ENCODE measurements at places on chromosomes 7 and 10.

- no peaks in the 10 kb centered on the region for H3K27me3 ChIP-seq
- no peak overlapping the region for H3K4me3 ChIP-seq
- H3K27ac ChIP-seq, result no peak overlapping the region
- H3K36me3 ChIP-seq, result no peaks in the 10 kb centered on the region
- DNase-seq, result no peak
- H3K4me1 ChIP-seq, result no peaks in the 10 kb centered on the region
Measured at GRCh38 chr7:70799841-70800405, 332.0 kb upstream of the GALNT17 start.

- no peaks in the 10 kb centered on the region for H3K27me3 ChIP-seq
- H3K27ac ChIP-seq, result peak overlapping the region; percentile 22
- peaks cover 9% of the 10 kb centered on the region for H3K4me1 ChIP-seq
- DNase-seq, result no peak
- no peak overlapping the region for H3K4me3 ChIP-seq
Measured at GRCh38 chr7:155213955-155214740, 83.5 kb upstream of the INSIG1 start.

DNA sequence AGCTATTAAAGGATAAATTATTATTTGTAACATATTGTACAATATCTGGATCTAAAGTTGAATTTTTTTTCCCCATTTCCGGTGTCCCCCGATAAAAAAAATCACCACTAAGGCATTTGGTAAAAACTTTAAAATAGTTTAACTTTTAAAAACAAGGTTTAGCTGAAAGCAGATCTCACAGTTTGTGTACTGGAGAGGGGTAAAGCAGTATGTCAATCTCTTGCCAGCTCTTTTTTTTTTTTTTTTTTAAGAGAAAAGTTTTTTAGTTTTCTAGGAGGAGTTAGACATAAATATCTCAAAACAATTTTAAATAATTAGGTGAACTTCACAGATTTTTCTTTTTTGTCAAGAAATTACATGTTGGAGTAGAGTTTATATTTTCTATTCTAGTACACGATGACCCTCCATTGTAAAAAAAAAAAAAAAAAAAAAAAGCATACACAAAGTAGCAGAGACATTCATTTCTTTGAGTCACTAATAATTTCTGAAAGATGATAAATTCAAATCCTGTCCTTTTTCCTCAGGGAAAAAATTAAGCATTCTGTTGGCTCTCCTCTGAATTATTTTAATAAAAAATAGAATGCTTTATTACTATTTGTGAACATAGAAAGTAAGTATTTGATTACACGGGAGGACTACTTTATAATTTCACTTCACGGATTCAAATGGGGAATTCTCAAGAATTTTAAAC, 1.9 kb upstream of the HBP1 start:
- no peak for DNase-seq
- peak overlapping the region; percentile 94 for H3K27ac ChIP-seq
- no peaks in the 10 kb centered on the region for H3K36me3 ChIP-seq
- no peaks in the 10 kb centered on the region for H3K27me3 ChIP-seq

GRCh38 chr10:92692697-92693533, 3.2 kb downstream of the HHEX start:
- H3K4me1 ChIP-seq, result peaks cover 15% of the 10 kb centered on the region
- no peaks in the 10 kb centered on the region for H3K36me3 ChIP-seq
- H3K27ac ChIP-seq, result peak overlapping the region; percentile 90
- no peaks in the 10 kb centered on the region for H3K27me3 ChIP-seq
- DNase-seq, result no peak
- H3K4me3 ChIP-seq, result peak overlapping the region; percentile 89

DNA sequence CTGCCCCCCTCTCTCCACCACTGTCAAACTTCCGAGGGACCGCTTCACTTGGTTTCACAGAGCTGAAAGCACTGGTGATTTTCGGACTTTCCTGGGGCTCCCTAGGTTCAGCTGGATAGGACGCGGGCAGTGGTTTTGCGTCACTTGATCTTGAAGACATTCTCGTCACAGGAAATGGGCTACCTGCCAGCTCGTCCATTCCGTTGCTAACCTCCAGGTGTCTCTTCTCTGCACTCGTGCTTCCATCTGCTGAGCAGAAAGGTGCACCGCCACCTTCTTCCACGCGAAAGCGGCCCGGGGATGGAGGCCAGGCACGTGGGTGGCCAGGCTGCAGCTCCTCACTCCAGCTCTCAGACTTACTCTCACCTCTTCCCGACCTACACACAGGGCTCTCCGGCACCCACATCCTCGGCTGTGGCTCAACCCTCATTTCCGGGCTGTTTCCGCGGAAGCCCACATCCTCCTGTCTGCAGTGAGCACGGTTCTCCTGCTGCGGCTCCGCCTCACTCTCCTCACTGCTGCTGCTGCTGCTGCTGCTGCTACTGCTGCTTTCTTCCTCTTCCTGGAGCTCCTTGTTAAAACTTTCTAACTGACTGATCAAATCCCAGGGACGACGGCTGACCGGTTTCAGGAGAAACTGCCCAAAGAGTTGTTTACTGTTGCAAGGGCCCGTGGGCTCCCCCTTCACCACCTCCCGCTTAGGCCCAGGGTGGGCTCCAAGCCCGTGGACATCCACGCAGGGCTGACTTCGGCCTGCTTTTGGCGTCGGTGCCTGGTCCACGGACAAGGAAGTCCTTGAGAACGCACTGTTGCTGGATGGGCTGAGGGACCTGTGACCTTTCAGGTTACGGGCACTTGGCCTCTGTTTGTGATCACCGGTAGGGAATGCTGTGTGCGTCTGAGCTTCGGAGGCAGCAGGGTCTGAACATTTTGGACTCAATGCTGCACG, 32.1 kb downstream of the JCAD start:
- peaks cover 45% of the 10 kb centered on the region for H3K4me1 ChIP-seq
- peak; percentile 65 for DNase-seq
- H3K27ac ChIP-seq, result peak overlapping the region; percentile 48
- no peaks in the 10 kb centered on the region for H3K36me3 ChIP-seq
- no peaks in the 10 kb centered on the region for H3K27me3 ChIP-seq
- peak overlapping the region; percentile 31 for H3K4me3 ChIP-seq

DNA sequence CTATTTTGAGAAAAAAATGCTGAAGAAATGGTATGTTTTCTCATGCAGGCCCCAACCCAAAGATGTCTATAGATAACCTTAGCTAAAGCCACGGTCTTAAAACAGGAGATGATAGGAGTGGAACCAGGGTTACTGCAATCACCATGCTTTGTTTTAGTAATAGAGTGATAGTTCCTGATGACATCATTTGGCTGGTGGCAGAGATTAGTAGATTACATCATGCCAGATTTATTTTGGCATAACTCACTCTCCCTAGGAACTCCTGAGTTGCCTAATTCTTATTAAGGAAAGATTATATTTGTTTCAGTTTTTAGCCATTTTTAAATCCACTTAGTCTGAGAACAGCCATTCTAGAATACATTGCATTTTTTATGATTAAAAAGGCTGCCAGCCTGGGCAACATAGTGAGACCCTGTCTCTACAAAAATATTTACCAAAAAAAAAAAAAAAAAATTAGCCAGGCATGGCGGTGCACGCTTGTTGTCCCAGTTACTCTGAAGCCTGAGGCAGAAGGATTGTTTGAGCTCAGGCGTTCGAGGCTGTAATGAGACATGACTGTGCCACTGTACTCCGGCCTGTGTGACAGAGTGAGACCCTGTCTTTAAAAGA, 17.8 kb downstream of the ENO4 start:
- DNase-seq, result no peak
- no peaks in the 10 kb centered on the region for H3K4me1 ChIP-seq
- H3K4me3 ChIP-seq, result no peak overlapping the region
- H3K27ac ChIP-seq, result no peak overlapping the region
- no peaks in the 10 kb centered on the region for H3K36me3 ChIP-seq

DNA sequence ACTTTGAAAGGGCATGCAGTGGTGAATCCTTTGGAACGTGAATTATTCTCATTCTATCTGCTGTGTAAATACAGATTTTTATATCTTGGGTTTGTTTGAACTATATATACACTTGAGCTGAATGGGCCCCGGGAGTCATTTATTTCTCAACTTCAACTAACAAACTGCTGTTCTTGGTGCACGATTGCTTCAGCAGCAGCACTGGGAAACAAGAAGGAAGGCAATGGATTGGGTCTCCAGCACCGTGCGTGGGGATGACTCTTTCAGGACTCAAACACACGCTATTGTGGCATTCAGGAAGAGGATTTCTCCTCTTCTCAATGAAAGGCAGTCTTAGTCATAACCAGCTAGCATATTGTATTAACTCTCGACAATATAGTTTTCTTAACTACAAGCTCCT, 226.0 kb upstream of the NFE2L3 start:
- DNase-seq, result no peak
- no peak overlapping the region for H3K27ac ChIP-seq
- H3K4me1 ChIP-seq, result no peaks in the 10 kb centered on the region
- H3K4me3 ChIP-seq, result no peak overlapping the region

DNA sequence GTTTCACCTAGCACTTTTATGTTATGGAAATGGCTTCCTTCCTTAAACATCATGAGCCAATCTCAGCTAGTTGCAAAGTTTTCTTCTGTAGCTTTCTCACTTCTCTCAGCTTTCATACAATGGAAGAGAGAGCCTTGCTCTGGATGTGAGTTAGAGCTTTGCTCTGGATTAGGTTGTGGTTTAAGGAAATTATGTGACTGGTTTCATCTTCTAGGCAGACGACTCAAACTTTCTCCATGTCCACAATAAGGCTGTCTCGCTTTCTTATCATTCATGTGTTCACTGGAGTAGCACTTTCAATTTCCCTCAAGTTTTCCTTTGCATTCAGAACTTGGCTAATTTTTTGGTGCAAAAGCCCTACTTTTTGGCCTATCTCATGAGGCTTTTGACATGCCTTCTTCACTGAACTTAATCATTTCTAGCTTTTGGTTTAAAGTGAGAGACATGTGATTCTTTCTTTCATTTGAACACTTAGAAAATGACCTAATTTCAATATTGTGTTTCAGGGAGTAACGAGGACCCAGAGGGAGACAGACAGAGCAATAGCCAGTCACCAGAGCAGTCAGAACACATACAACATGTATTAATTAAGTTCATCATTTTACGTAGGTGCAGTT, 49.8 kb downstream of the CNOT4 start:
- no peak overlapping the region for H3K27ac ChIP-seq
- no peak overlapping the region for H3K4me3 ChIP-seq
- no peaks in the 10 kb centered on the region for H3K36me3 ChIP-seq
- peaks cover 30% of the 10 kb centered on the region for H3K4me1 ChIP-seq

DNA sequence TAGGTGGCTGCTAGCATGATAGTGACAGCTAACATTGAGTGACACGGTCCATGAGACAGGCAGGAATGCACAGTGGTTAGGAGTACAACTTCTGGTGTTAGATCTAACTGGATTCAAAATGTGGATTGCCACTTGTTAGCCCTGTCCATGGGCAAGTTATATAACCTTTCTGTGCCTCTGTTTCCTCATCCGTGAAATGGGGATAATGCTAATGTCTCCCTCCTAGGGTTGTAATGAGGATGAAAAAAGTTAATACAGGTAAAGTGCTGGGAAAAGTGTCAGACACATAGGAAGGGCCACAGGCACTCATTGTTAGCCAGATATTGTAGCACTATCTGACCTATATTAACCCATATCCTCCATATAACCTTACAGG, 41.8 kb downstream of the TACR2 start:
- peaks cover 31% of the 10 kb centered on the region for H3K4me1 ChIP-seq
- no peaks in the 10 kb centered on the region for H3K27me3 ChIP-seq
- H3K36me3 ChIP-seq, result peaks cover 45% of the 10 kb centered on the region
- no peak overlapping the region for H3K4me3 ChIP-seq

- DNase-seq, result no peak
- no peaks in the 10 kb centered on the region for H3K36me3 ChIP-seq
- no peaks in the 10 kb centered on the region for H3K27me3 ChIP-seq
- no peaks in the 10 kb centered on the region for H3K4me1 ChIP-seq
Measured at GRCh38 chr7:133773601-133774000, 353.5 kb upstream of the LRGUK start.

DNA sequence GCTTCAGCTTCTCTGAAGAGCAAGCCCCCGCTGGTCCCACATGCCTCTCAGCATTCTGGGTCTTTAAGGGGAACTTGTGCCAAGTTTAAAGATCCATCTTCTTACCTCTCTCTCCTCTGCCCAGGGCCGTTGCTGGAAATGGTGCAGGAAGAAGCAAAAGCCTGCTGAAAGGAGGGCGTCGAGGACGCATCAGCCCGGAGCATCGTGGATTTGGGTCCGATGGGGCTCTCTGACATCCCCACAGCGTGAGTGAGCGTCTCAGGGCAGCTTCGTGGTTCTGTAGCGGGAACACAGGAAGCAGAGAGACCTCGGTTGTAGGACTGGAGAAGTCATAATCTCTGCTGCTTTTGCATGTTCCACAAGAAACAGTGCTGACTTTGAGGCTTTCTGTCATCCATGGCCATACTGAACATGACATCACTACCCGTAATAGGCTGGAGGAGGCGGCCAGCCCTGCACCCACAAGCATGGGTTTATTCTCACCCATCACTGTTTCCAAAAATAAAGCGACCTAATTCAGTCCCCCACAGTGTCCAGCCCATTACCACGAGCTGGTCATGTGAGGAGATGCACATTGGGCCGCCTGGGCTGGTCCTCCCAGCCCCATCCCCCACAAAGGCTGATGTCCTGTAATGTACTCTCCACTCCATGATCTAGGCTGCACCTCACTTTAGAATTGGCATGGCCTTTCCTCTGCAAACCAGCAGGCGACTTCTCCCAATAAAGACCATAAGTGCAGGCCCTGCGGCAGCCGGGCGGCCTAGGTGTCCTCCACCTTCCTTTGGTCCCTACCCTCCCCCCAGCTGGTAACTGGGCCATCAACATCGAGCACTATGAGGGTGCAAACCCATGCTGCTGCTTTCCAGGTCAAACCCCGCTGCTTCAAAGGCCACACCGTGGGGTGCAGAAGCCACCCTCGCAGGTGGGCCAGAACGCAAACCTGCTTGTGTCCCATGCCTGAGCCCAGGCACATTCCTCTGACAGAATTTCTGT, 276.9 kb downstream of the TNS3 start:
- no peaks in the 10 kb centered on the region for H3K4me1 ChIP-seq
- no peak overlapping the region for H3K4me3 ChIP-seq
- H3K36me3 ChIP-seq, result peaks cover 8% of the 10 kb centered on the region
- H3K27me3 ChIP-seq, result no peaks in the 10 kb centered on the region
- DNase-seq, result peak; percentile 49

- H3K4me1 ChIP-seq, result peaks cover 2% of the 10 kb centered on the region
- H3K27me3 ChIP-seq, result no peaks in the 10 kb centered on the region
- H3K36me3 ChIP-seq, result no peaks in the 10 kb centered on the region
- H3K27ac ChIP-seq, result no peak overlapping the region
- no peak for DNase-seq
Measured at GRCh38 chr10:21637795-21638194, 103.8 kb downstream of the MLLT10 start.

DNA sequence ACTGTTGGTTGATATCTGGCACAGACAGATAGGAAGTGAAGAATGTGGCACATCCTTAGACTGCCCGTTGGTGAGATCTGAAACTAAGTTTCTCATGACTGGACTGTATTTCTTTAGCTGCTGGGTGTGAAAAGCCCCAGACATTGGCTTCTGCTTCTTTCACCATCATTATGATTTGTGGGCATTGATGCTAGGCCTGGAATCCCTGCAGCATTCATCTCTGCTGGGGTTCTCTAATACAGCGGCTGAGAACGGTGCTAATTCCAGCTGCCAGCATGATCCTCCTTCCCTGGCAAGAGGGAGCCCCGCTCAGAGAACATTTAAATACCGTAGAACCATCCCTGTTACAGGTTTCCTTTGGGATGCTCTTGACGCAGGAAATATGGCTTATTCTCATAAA, 26.2 kb downstream of the RBM20 start:
- H3K27ac ChIP-seq, result no peak overlapping the region
- H3K27me3 ChIP-seq, result no peaks in the 10 kb centered on the region
- no peak for DNase-seq
- H3K4me1 ChIP-seq, result peaks cover 11% of the 10 kb centered on the region

GRCh38 chr7:101817471-101818286, at the start of gene CUX1:
Gene CUX1 (plus strand): TSS chr7:101817626. CDS start chr7:101817640, 14 bp downstream.
- H3K27me3 ChIP-seq, result no peaks in the 10 kb centered on the region
- H3K4me3 ChIP-seq, result peak within 1 kb of the TSS; percentile 96
- peak; percentile 46 for DNase-seq

All from upper lobe of left lung (tissue), 6 donors.